ENCODE measurements at places on chromosomes 1 and 21.

DNA sequence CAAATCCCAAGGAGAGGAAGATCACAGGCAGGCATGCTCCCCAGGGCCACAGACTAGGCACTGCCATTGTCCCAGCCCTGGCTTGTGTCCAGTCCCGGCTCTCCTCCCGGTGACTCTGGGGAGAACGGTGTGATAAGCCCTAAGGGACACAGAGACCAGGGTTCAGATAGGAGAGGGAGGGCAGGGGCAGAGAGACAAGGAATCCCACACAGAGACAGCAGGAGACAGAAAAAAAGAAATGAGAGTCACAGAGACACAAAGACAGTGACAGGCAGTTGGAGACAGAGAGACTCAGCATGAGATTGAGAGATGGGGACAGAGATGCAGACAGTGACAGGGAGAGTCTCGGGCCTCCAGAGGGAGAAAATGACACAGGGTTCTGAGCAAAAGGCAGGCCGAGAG, 361 bp downstream of the INSRR start:
- no peak for DNase-seq

- DNase-seq = no peak
Observed at GRCh38 chr1:176976225-176976624, 188.3 kb downstream of the ASTN1 start.

GRCh38 chr1:19081218-19081893, 124.9 kb upstream of the IFFO2 start:
- no peak for DNase-seq

GRCh38 chr1:57957576-57957975, 533.7 kb upstream of the DAB1 start:
- no peak for DNase-seq

- DNase-seq = no peak
Observed at GRCh38 chr1:168987330-168987729, 119.2 kb upstream of the ATP1B1 start.

- no peak for DNase-seq
Observed at GRCh38 chr1:112177314-112177713, 187.8 kb upstream of the KCND3 start.

- DNase-seq = no peak
Observed at GRCh38 chr1:27572019-27572678, 31.8 kb downstream of the AHDC1 start.

DNA sequence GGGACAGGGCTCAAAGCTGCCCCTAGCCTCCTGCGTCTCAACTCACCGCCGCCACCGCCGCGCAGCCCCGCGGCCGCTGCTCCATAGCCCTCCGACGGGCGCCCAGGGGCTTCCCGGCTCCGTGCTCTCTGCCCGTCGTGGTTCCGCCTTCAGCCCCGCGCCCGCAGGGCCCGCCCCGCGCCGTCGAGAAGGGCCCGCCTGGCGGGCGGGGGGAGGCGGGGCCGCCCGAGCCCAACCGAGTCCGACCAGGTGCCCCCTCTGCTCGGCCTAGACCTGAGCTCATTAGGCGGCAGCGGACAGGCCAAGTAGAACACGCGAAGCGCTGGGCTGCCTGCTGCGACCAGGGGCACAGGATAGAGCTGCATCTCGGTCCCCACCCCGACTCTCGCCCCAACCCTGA, at the start of gene TNFRSF25:
Gene TNFRSF25 (minus strand): TSS at position 151 of the 400 bp plus-strand sequence. CDS start 66 bp downstream, at position 85.
- DNase-seq = no peak
